Esophagus muscularis mucosa (tissue), 4 donors: ENCODE measurements at places on chromosomes 6 and 20. TPM values are rescaled to one million over a fixed set of nuclear protein-coding genes. Genes with fewer than 3 reads are reported as not detected.
A peak's percentile ranks its signal among the peaks of the same experiment; 100 is the strongest.

GRCh38 chr6:168280899-168281245 is 38.7 kb downstream of the DACT2 start:
- H3K36me3 ChIP-seq: no peaks in the 10 kb centered on the region
- H3K4me3 ChIP-seq: no peak overlapping the region
- no peaks in the 10 kb centered on the region for H3K4me1 ChIP-seq
- H3K27ac ChIP-seq: no peak overlapping the region

DNA sequence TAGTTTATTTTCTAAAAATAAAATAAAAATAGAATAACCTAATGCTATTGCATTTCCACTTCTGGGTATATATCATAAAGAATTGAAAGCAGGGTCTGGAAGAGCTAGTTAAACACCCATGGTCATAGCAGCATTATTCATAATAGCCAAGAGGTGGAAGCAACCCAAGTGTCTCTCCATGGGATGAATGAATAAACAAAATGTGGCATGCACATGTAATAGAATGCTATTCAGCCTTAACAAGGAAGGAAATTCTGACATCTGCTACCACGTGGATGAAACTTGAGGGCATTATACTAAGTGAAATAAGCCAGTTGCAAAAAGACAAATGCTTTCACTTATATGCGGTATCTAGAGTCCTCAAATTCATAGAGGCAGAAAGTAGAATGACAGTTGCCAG is 130.8 kb downstream of the TIAM2 start:
- H3K27ac ChIP-seq: no peak overlapping the region
- no peak for DNase-seq
- H3K4me1 ChIP-seq: peaks cover 17% of the 10 kb centered on the region
- no peaks in the 10 kb centered on the region for H3K27me3 ChIP-seq
- no peaks in the 10 kb centered on the region for H3K36me3 ChIP-seq

- no peak for DNase-seq
- H3K4me3 ChIP-seq: no peak overlapping the region
- no peak overlapping the region for H3K27ac ChIP-seq
- H3K27me3 ChIP-seq: no peaks in the 10 kb centered on the region
- H3K36me3 ChIP-seq: no peaks in the 10 kb centered on the region
These were observed 98.3 kb upstream of the CHD6 start for GRCh38 chr20:41716436-41716835.

DNA sequence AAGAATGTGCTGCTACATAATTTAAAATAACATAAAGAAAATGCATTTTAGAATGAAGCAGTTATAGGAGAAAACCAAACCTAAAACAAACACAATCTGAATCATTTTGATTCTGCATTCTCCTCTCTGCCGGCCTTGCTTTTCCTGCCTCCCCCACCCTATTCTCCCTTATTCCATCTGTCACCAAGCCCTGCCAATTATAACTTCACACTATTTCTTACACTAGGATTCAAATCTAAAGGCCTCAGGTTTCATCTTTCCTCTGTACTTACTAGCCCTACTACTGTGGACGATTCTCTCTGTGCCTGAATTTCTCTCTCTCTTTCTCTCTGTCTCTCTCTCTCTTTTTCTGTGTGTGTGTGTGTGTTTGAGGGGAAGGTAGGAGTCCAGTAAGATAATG is 18.7 kb upstream of the PRIM2 start:
- no peak overlapping the region for H3K27ac ChIP-seq
- no peak for DNase-seq
- no peak overlapping the region for H3K4me3 ChIP-seq
- no peaks in the 10 kb centered on the region for H3K27me3 ChIP-seq
- H3K36me3 ChIP-seq: no peaks in the 10 kb centered on the region

DNA sequence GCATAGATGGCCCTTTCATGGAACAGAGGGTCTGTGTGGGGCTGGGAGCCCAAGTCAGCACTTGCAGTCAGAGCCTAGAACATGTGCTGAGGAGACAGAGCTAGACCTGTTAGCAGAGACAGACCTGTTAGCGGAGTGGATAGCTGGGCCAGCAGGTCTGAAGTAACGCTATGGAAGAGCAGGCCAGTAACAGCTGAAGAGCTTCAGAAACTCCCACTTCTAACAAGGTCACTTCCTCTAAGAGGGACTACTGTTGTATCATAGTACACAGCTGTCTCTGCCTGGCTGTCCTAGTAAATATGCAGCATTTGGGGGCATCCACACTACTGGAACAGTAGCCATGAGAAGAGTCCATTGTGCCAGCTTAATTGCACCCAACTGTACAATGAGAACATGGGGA is 41.2 kb upstream of the POLR1H start:
- H3K27me3 ChIP-seq: no peaks in the 10 kb centered on the region
- no peak overlapping the region for H3K4me3 ChIP-seq
- H3K36me3 ChIP-seq: peaks cover 10% of the 10 kb centered on the region
- peak; percentile 64 for DNase-seq
- no peaks in the 10 kb centered on the region for H3K4me1 ChIP-seq

GRCh38 chr6:29730575-29731126 is 7.4 kb downstream of the HLA-F start:
- no peak overlapping the region for H3K27ac ChIP-seq
- H3K4me3 ChIP-seq: no peak overlapping the region
- H3K36me3 ChIP-seq: peaks cover 6% of the 10 kb centered on the region

DNA sequence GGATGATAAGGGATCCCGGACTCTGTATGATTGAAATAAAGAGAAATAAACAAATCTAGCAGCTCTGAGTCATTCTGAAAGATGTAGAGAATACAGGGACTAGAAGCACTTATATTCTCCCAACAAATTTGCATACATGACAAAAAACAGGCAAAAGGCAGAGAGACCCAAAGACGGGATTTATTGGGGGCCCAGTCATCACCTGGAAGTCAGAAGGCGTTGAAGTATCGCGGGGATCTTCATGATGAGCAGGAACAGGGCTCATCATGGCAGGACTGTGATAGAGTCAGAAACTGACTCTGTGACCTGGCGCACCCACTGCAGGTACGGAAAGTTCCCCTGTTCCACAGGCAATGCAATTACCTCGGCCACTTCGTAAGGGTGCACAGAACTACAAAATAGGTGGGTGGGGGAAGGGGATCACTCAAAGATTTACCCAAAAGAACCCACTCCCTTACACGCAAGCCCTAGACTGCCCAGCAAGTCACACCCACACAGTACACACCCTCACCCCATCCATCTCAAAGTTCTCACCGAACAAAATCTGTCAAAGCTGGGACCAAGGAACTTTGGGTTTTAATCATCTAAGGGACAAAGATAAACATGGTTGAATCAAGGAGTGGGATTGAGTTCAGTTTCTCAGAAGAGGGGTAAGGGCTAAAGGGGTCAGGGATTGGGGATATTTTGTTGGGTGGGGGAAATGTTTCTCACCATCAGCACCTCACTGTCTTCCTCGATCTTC is 1.4 kb downstream of the CUTA start:
- no peaks in the 10 kb centered on the region for H3K27me3 ChIP-seq
- H3K27ac ChIP-seq: peak overlapping the region; percentile 96
- H3K4me1 ChIP-seq: peaks cover 90% of the 10 kb centered on the region
- H3K36me3 ChIP-seq: peaks cover 45% of the 10 kb centered on the region

Gene GHRH
- not detected for total RNA-seq

Gene DLL1
- 6.2 TPM for total RNA-seq

Gene ZNF133
- 10.9 TPM for total RNA-seq
